ENCODE measurements at places on chromosomes 3 and 15.

DNA sequence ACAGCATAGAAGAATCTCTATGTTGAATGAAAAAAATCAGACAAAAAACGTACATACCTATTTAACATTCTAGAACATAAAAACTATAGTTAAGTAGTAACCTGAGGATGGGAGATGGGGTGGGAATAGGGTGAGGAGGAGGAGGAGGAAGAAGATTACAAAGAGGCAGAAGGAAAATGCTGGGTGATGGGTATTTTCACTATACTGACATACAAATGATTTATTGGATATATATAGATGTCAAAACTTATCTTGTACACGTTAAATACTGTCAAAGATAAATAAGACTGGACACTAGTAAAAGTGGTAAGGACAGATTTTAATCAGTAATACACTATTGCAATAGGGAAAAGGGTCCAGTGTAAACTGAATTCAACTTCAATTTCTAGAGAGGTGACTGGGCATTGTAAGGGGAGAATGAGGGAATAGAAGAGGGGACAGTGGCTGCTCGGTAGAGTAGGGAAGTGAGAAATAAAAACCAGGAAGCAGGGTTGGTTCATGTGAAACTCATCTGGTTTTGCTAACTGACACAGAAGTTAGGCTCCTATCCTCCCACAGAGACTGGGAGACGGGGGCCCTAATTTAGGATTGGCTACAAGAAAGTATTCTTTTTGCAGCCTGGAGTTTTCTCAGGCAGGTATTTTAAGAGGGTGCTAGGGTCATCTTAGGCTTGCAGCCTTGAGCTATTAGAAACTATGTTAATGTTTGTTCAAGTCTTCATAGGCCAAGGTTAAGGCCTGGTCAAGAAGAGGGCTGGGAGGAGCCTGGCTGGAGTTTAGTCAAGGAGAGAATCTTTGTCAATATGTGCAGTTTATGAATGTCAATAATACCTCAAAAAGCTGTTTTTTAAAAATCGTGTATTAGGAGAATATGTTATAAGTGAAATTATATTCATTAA lies 15.0 kb upstream of the C15orf61 start:
- no peak overlapping the region for H3K4me3 ChIP-seq
- no peaks in the 10 kb centered on the region for H3K27me3 ChIP-seq
- H3K36me3 ChIP-seq, result peaks cover 2% of the 10 kb centered on the region
- H3K4me1 ChIP-seq, result peaks cover 13% of the 10 kb centered on the region
- no peak overlapping the region for H3K27ac ChIP-seq

- H3K4me1 ChIP-seq, result no peaks in the 10 kb centered on the region
- no peak for DNase-seq
- no peaks in the 10 kb centered on the region for H3K36me3 ChIP-seq
- H3K4me3 ChIP-seq, result no peak overlapping the region
- no peak overlapping the region for H3K27ac ChIP-seq
These were observed 573.3 kb upstream of the NR2F2 start for GRCh38 chr15:95757171-95757570.

GRCh38 chr15:48680841-48681240 lies 35.3 kb upstream of the FBN1 start:
- H3K27ac ChIP-seq, result no peak overlapping the region
- DNase-seq, result no peak
- H3K27me3 ChIP-seq, result no peaks in the 10 kb centered on the region
- H3K4me3 ChIP-seq, result no peak overlapping the region
- no peaks in the 10 kb centered on the region for H3K4me1 ChIP-seq

DNA sequence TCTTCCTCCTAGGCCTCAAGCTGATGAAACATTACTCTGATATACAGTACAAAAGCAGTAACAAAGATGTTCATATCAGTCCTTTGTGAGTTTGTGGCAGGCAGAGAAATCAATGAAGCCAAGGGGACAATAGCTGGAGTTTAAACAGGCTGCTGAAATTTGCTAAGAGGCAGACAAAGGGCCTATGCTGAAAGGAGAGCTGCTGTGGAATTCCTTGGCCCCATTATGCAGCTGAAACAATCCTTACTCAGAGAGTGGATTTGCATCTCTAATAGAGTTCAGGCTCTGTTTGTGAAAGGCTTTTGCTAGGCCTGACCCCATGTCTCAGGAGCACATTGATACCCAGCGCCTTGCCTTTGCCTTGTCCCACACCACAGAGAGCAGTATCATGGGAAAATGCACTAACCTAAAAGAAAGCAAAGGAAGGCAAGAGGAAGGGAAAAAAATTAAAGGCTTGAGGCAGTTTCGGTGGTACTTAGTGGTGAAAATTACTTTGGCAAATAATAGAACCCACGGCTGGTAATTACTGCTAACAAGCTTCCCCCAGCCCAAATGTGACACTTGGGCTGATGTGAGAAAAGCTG lies 195.0 kb upstream of the EPHA3 start:
- DNase-seq, result no peak
- no peaks in the 10 kb centered on the region for H3K4me1 ChIP-seq
- no peak overlapping the region for H3K27ac ChIP-seq
- no peaks in the 10 kb centered on the region for H3K36me3 ChIP-seq
- H3K27me3 ChIP-seq, result no peaks in the 10 kb centered on the region

- peaks cover 53% of the 10 kb centered on the region for H3K36me3 ChIP-seq
These were observed 53.8 kb downstream of the CMTM6 start for GRCh38 chr3:32448686-32449474.

DNA sequence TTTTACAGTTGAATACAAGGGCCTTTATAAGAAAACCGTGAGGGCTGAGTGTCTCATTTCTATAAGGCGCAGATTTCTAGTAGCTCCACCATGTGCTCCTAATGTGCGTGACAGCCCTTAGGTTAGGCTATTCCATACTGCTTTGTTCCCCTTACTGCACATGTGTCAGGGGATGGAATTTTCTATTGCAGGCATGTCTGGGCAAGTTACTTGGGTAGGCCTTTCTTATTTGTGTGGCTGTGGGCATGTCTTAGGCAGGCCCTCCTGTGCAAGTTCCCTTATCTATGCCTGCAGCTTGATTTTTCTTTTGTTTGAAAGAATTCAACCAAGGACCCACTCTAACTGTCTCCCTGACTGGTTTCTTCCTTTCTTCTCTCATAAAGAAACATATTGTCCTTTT lies 434.2 kb upstream of the CNTN3 start:
- H3K4me1 ChIP-seq, result no peaks in the 10 kb centered on the region
- no peaks in the 10 kb centered on the region for H3K27me3 ChIP-seq
- no peak overlapping the region for H3K4me3 ChIP-seq
- no peak for DNase-seq
- no peaks in the 10 kb centered on the region for H3K36me3 ChIP-seq

- DNase-seq, result no peak
- no peaks in the 10 kb centered on the region for H3K36me3 ChIP-seq
- H3K4me3 ChIP-seq, result no peak overlapping the region
These were observed 156.5 kb downstream of the PDCD6IP start for GRCh38 chr3:33954956-33955355.

DNA sequence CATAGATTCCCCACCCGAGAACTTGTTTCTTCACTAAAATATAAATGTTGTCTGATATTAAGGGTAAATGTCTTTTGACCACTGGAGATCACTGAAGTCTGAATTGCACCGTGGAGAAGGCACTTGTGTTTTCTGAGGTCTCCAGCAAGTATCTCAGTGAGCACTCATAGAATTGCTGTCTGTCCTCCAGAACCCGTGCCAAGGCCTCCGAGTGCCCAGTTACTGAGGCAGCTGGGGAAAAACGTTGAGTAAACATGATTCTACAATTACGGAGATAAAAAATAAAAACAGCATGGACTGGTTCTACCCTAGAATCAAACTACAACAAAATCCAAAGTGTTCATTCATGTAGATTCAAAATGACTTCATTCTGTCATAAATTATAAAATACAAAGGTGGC lies 60.0 kb downstream of the MLH1 start:
- H3K4me1 ChIP-seq, result peaks cover 1% of the 10 kb centered on the region
- H3K27me3 ChIP-seq, result no peaks in the 10 kb centered on the region
- no peak for DNase-seq
- peaks cover 27% of the 10 kb centered on the region for H3K36me3 ChIP-seq
- H3K27ac ChIP-seq, result no peak overlapping the region

GRCh38 chr15:60417112-60417511 lies 19.3 kb upstream of the ANXA2 start:
- peaks cover 5% of the 10 kb centered on the region for H3K4me1 ChIP-seq
- DNase-seq, result no peak
- no peaks in the 10 kb centered on the region for H3K27me3 ChIP-seq
- no peak overlapping the region for H3K4me3 ChIP-seq

DNA sequence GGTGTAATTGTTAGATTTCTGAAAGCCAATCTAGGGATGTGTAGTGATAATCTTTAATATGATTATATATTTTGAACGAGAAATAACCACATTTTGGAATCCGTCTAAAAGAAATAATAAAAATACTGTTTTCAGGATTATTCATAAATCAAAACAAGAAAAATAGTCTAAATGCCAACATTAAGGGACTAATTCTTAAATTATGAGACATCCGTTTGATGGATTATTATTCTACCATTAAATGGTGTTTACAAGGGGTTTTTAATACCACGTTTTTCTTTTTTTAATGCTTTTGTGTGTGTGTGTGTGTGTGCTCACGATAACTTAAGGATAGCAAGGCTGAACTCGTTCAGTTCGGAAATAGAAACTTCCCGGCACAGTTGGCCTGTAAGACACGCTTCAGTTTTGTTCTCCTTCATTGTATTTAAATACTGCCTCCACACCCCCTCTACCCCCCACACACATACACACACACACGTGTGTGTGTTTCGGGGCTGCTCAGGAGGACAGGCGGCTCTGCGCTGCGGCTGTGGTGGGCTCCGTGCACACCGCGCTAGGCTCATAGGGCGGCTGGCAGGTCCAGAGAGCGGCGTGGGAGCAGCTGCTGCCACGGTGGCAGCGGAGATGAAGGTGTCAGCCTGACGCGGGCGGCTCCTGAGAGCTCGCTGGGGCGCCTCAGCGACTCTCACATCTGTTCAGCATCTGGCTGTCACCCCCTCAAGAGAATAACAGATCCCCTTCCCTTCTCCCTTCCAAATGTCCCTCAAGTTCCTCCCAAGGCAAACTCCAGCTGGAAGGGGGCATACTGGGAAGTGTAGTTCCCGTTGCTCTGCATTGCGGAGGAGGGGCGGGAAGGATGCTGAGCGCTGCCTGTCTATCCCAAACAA lies 23.0 kb upstream of the ANP32A start:
- H3K27ac ChIP-seq, result no peak overlapping the region
- H3K27me3 ChIP-seq, result peaks cover 79% of the 10 kb centered on the region
- H3K36me3 ChIP-seq, result no peaks in the 10 kb centered on the region

- H3K27me3 ChIP-seq, result no peaks in the 10 kb centered on the region
- peaks cover 25% of the 10 kb centered on the region for H3K4me1 ChIP-seq
- peaks cover 11% of the 10 kb centered on the region for H3K36me3 ChIP-seq
- no peak overlapping the region for H3K27ac ChIP-seq
- no peak overlapping the region for H3K4me3 ChIP-seq
- DNase-seq, result no peak
These were observed 30.4 kb upstream of the LIMD1 start for GRCh38 chr3:45564172-45564571.

DNA sequence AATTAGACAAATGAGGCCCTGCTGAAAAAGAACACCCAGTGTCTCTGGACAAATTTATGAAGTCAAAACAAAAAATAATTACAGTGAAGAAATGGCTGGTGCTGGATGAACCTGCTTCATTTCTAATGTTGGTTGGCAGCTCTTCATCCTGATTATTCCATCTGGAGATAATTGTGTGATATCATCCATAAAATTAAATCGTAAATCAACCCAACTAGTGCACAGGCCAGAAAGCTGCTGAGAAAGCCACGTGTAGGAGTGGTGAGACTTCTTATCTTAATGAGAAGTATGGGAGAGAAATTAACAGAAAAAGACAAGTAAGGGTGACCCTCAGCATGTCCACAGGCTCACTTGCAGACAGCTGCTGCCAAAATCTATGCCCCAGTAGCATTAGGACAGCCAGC lies 465.2 kb upstream of the TGFBR2 start:
- H3K4me3 ChIP-seq, result no peak overlapping the region
- H3K36me3 ChIP-seq, result no peaks in the 10 kb centered on the region
- H3K27ac ChIP-seq, result no peak overlapping the region

- DNase-seq, result no peak
- no peaks in the 10 kb centered on the region for H3K27me3 ChIP-seq
- no peaks in the 10 kb centered on the region for H3K4me1 ChIP-seq
- no peak overlapping the region for H3K4me3 ChIP-seq
- no peak overlapping the region for H3K27ac ChIP-seq
These were observed 653.9 kb downstream of the ROBO1 start for GRCh38 chr3:79113876-79114275.

DNA sequence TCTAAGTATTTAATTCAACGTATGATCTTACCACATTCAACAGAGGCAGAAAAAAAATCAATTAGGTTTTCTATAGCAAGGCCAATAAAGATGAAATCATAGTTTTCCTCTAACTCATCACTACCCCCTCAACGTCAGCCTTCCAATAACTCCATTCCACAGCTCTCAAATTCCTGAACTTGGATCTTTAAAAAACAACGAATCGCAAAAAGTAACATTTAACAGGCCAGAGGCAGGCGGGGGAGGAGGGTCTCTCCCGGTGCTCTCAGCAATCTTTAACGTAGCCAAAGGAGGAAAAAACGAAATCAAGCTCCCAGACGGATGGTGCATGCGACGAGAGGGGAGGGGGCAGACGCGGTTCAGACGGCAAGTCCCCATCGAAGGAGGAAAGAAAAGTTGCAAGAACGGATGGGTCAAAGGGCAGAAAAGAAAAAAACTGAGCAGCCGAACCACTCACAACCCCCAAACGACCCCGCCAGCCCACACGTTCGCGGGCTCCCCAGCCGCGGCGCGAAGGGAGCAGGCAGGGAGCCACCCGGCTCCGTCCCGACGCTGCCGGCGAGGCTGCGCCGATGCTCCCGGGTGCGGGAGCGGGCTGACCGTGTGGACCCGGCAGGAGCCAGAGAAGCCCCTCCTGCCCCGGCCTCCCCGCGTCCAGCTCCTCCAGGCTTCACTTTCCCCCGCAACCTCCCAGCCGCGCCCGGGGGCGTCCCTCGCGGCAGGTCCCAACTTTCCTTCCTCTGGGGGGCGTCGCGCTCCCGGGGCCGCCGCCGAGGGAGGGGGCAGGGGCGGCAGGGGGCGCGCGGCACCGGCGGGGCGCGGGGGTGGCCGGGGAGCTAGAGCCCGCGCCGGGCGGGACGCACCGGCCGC lies 703 bp downstream of the PEAK1 start:
- peaks cover 7% of the 10 kb centered on the region for H3K36me3 ChIP-seq
- H3K27ac ChIP-seq, result peak overlapping the region; percentile 93
- peak; percentile 68 for DNase-seq
- H3K4me3 ChIP-seq, result peak overlapping the region; percentile 99
- H3K4me1 ChIP-seq, result peaks cover 31% of the 10 kb centered on the region
- no peaks in the 10 kb centered on the region for H3K27me3 ChIP-seq

DNA sequence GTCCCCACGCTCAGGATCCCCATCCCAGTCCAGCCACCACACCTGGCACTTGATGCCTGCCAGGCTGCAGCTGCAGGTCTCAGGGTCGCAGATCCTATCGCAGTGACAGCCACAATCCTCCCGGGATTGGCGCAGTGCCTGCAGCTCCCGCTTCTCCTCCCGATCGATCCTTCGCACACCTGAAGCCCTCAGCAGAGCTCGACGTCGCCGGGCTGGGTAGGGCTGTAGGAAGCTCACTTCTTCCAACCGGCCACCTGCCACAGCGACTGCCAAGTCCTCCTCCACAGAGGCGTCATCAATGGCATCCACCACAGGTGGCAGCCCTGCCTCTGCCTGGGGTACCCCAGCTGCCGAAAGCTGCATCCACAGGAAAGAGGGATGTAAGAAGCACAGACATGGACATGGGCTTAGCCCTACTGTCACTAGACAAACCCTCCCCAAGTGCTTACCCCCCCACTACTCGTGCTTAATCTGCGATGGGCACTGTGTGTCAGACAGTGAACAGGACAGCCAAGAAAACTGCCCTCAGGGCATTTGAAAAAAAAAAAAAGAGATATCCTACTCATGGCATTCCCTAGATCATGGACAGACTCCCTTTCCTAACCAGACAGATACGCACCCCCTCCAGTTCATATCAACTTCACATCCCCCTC lies 9.2 kb downstream of the CSRNP1 start:
- no peak overlapping the region for H3K27ac ChIP-seq
- no peak overlapping the region for H3K4me3 ChIP-seq
- peaks cover 39% of the 10 kb centered on the region for H3K4me1 ChIP-seq
- DNase-seq, result no peak
